ENCODE measurements at places on chromosomes 12 and 14.

DNA sequence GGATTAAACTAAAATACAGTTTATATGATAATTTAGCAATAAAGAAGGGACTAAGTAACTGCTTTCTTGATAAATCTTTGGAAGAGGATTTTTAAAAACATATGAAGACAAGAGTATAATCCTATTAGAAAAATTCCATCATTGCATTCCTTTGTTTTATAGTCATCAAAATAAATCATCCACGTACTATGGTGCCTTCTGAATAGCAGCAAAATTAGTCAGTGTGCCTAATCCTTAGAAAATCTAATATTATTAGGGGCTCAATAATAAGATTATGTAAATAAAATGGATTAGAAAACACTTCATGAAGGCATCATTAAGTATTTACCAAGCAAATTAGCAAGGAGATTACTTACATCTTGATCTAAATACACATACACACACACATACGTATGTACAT, 102.1 kb downstream of the KCNH5 start:
- DNase-seq = peak; percentile 33

- no peak for DNase-seq
Measured at GRCh38 chr12:86929962-86930361, 673.8 kb upstream of the MGAT4C start.

DNA sequence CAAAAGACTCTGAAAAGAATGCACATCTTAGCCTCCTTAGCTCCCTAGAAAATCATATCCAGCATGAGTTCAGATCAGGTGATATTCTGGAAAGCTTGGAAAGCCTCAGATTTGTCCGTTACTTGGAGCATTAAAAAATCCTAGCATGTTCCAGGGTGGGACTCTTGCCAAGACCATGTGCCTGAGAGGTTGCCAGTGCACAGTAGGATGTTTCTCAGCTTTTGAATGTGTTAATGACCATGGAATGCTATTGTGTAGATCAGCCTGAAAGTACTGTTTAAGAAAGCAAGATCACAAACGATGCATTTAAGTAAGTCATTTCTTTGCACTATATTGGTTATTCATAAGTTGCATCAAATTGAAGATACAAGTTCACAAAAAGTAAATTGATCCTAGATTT, 230.5 kb downstream of the ETNK1 start:
- no peak for DNase-seq

GRCh38 chr12:110585231-110585799, 2.2 kb upstream of the PPTC7 start:
- DNase-seq = no peak

- DNase-seq = no peak
Measured at GRCh38 chr14:105450123-105450505, 24.5 kb upstream of the CRIP2 start.

DNA sequence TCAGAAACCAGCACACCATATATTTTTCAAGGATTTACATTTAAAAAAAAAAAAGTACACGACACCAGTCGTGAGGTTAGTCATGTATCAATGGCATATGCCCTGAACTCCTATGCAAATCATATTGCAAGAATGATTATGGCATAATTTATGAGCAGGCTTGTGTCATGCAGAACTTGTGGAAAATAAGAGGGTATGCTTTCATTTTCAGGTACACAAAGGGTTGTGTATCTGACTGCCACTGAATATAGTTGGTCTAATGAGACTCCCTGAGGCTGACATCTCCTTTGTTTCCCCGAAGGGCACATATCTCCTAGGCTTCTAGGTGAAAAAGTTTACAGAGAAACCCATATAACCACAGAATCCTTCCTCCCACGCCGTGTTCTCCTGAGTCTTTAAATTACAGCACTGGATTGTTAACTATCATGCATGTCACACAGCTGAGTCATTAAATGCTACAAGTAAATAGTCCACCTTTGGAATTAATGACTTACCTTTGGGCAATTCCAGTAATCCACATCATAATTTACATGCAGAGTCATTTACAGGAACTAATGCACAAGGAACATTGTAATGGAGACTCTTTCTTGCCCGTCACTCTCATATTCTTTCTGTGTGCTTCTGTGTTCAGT, 356.7 kb upstream of the DIO2 start:
- DNase-seq = no peak

DNA sequence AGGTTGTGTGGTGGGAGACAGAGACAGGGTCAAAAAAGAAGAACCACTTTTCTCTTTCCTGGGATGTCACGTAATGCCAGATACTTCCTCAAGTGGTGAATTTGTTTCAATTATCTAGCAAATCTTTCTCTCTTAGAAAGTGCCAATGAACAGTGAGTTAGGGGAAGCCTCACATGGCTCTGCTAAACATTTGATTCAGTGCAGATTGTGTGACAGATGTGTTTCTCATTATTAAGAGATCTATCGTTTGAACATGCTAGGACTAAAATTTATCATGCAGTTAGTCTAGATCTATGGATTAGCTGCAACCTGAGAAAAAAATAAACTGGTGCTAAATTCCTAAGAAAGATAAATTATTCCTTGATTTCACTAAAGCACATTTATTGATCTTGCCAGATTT, 247.8 kb downstream of the MDGA2 start:
- DNase-seq = no peak

DNA sequence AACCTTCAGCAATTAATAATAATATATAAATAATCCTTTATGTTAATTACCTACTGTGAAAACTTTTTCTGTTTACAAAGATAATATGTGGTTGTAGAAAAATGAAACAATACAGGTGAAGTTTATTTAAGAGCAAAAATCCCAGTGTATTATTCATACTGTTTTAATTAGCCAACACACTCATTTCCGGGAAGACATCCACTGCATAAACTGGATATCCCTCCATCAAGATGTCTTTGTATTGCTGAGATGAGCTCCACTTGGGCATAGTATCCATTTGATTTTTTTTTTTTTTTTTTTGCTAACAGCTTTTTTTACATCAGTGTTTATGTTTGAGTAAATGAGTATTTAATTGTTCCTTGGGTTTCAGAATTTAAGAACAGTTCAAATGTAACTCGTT, 13.7 kb upstream of the DERA start:
- DNase-seq = no peak

- no peak for DNase-seq
Measured at GRCh38 chr12:99996095-99996494, 11.4 kb upstream of the ANKS1B start.

GRCh38 chr12:124727922-124728321, 135.7 kb downstream of the SCARB1 start:
- peak; percentile 23 for DNase-seq

GRCh38 chr12:25311506-25311905, 60.8 kb upstream of the KRAS start:
- no peak for DNase-seq

DNA sequence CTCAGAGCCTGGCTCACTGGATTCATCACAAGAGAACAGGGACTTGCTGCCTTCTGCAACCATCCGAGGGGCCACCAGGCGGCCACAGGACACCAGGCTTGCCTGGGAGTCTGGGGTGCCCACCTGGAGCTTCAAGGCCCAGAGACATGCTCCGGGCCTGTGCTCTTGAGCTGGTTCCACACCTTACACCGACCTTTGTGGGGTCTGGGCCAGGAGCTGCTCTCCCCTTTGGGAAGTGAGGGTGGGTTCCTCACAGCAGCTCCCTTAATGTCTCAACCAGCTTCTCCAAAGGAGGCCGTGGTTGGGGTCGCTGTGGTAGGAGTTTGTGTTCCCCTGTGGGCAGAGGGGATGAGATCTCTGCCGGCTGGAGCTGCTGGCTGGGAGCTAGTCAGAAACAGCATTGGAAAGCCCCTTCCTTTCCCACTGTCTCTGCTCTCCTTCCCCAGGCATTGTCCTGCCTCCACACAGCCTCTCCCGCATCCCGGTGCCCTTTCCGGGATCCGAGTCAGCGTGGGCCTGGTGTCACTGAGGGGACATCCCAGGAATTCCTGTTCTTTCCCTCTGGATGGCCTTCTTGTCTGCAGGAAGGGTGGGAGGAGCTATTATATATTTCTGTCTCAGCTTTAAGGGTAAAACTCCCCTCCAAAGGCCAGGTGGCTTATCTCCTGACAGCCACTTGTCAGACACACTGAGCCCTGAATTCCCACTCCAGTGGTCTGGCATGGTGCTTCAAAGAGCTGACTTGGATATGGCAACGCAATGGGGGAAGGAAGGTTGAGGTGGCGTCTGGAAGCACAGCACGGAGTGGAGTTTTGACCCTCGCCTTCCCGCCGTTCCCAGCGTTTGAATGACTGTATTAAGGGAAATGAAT, 5.1 kb upstream of the PAPLN start:
- DNase-seq = no peak

DNA sequence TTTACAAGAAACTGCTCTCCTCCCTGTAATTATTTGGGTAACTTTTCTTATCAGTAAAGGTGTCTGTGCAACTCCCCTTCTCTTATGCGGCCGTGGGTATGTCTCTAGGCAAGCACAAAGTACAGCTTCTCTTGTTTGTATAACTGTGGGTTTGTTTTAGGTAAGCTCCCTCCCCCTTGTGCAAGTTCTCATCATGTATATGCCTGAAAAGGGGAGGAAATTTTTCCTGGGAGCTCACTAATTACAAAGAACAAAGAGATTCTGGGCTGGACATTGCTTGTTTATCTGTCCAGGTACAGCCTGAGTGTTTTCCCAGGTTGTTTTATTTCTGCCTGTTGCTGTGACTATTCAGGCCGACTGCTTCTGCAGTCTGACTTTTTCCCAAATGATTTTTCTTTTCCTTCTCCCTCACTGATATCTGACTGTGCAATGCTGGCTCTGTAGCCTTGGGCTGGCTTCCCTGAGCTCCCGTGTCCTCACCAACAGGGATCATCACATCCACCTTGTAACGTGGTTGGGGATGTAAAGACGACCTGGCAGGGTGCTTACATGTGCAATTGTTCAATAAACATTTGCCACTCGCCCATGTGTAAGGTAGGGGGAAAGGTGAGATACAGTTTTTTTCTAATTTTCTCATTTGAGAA, 916.5 kb downstream of the AACS start:
- no peak for DNase-seq

- no peak for DNase-seq
Measured at GRCh38 chr12:93468008-93468371, 676 bp downstream of the MRPL42 start.

GRCh38 chr12:66538970-66539369, 139.9 kb downstream of the GRIP1 start:
- DNase-seq = no peak

- DNase-seq = no peak
Measured at GRCh38 chr12:20599757-20600156, 95.4 kb upstream of the SLCO1C1 start.

GRCh38 chr12:21696625-21697024, 39.0 kb upstream of the LDHB start:
- DNase-seq = no peak

GRCh38 chr14:102970496-102970895, 48.0 kb downstream of the AMN start:
- no peak for DNase-seq

GRCh38 chr12:65156366-65156841, 13.0 kb upstream of the LEMD3 start:
- DNase-seq = no peak

- DNase-seq = no peak
Measured at GRCh38 chr14:57898837-57899572, 33.1 kb upstream of the SLC35F4 start.

GRCh38 chr14:66099451-66099850, 386.7 kb upstream of the CCDC196 start:
- DNase-seq = no peak

- no peak for DNase-seq
Measured at GRCh38 chr14:78245238-78245637, 75.1 kb downstream of the NRXN3 start.

- no peak for DNase-seq
Measured at GRCh38 chr12:132436791-132437251, 53.1 kb upstream of the FBRSL1 start.

DNA sequence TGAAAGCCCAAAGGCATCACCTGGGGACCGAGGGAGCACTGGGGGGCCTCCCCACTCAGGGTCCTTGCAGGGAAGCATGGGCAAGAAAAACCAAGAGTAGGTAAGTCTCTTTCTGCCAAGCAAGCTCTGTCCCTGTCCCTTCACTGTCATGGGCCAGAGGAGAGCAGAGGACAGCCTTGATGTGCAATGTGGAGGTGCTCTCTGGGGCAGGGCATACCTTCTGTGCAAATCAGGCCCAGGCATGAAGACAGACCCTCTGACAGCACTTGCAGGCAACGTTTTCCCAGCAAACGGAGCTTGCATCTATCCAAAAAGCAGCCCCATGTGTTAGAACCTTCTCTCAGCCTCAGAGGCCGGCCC, 192.5 kb upstream of the PWP1 start:
- no peak for DNase-seq

DNA sequence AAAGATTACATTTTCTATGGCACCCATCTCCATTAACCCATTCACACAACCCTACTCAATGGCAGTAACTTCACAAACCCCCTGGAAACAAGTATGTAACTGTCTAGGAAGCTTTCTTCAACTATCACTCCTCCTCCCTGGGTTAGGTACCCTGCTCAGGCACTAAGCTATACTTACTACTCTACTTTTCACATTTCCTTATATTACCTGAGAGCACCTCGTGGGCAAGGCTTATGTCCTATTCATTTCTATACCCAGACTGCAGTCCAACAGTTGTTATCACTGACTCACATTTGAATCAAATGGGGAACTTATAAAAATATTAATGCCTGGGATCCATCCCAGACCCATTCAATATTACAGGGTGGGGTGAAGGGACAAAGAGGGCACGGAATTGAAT, 4.6 kb downstream of the PAWR start:
- DNase-seq = no peak

- no peak for DNase-seq
Measured at GRCh38 chr12:112347581-112347982, 34.6 kb downstream of the HECTD4 start.

DNA sequence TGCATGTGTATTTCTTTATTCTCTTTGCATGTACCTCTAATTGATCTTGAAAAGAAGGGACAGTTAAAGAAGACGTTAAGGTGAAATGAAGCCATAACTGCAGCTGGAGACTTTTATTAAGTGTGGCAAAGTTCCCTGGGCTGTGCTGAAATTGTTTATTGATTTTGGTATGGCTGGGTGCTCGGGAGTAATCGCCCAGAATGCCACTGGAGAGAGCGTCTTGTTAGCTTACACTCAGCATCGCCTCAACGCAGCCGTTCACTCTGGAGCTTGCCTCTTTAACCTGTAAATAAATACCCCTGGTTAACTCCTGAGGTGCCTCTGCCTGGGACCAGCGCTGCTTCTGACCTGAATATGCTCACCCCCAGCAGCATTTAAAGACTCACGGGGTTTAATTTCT, 98.6 kb downstream of the GPATCH2L start:
- DNase-seq = no peak

DNA sequence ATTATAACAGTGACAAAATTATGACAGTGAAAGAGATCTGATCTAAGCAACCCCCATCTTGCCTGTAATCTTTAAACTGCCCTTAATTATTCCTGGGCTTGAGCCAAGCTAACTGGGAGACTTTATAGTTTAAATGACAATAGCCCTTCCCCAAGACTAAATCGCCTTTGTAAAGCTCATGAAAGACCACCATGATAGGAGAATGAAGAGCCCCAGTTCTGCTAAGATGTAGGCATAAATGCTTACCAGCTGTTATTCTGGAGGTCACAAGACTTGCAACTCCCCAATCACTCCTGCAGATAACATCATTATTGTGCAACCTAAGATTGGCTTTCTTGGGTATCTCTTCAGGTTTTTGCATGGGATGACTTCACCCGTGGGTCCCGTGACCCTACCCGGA, 599.7 kb downstream of the KCNH5 start:
- peak; percentile 61 for DNase-seq

Data from A673 (cell line).